ENCODE measurements at places on chromosomes 13 and 19. TPM values are rescaled to one million over a fixed set of nuclear protein-coding genes. Genes with fewer than 3 reads are reported as not detected.

Gene FPR1
- polyA plus RNA-seq, result not detected

Gene GET3
- polyA plus RNA-seq, result 133 TPM

Gene CRB3
- 1.1 TPM for polyA plus RNA-seq

Gene CABP5
- polyA plus RNA-seq, result not detected

Gene RGS9BP
- not detected for polyA plus RNA-seq

Gene ZNF576
- 27.6 TPM for polyA plus RNA-seq

Gene C19orf81
- not detected for polyA plus RNA-seq

Gene SIAH3
- not detected for polyA plus RNA-seq

Gene ZNF382
- 0.57 TPM for polyA plus RNA-seq

Gene ZNF224
- polyA plus RNA-seq, result 9.9 TPM

Gene KIR3DL2
- polyA plus RNA-seq, result not detected

Gene SULT2A1
- not detected for polyA plus RNA-seq

Gene CD70
- 348 TPM for polyA plus RNA-seq

Gene TMEM238
- not detected for polyA plus RNA-seq

Gene DNAAF3
- polyA plus RNA-seq, result not detected

Gene RXFP2
- not detected for polyA plus RNA-seq

Gene TMEM59L
- not detected for polyA plus RNA-seq

Gene ABCA7
- polyA plus RNA-seq, result 22.0 TPM

Gene MPHOSPH8
- 16.6 TPM for polyA plus RNA-seq

Gene FFAR2
- polyA plus RNA-seq, result 0.68 TPM

Gene SCEL
- polyA plus RNA-seq, result 0.13 TPM

Gene PROZ
- polyA plus RNA-seq, result 0.10 TPM

Gene SULT2B1
- not detected for polyA plus RNA-seq

Gene B3GNT8
- 0.38 TPM for polyA plus RNA-seq

Gene KRTDAP
- not detected for polyA plus RNA-seq

Gene LRFN3
- 2.6 TPM for polyA plus RNA-seq

Measured in GM12878 (cell line).